Activated T-cell treated with anti-CD3 and anti-CD28 coated beads, Interleukin-2, amount 50 U/mL, for 72 hours (primary cell): ENCODE measurements at places on chromosomes 12 and 14. TPM values are rescaled to one million over a fixed set of nuclear protein-coding genes. Genes with fewer than 3 reads are reported as not detected.

GRCh38 chr14:58607131-58607951 lies 30.4 kb upstream of the DACT1 start:
- H3K36me3 ChIP-seq = no peaks in the 10 kb centered on the region
- DNase-seq = no peak
- no peak overlapping the region for H3K27ac ChIP-seq
- no peaks in the 10 kb centered on the region for H3K4me1 ChIP-seq

DNA sequence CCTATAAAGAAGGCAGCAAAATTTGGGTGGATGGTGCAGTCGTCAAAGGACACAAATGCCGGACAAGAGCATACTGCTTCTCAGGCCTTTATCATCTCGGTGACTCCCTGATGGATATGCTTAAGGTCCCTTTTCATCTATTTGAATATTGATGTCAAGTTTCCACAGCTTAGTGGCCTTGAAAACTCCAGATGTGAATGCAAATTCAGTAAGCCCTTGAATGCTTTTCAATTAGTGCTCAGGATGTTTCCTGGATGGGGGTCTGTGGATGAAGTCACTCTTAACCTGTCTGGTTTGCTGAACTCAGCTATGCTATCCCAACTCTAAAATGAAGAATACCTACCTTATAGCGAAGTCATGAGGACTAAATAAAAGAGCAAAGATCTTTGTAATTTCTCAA lies 10.7 kb downstream of the REM2 start:
- no peak overlapping the region for H3K27ac ChIP-seq
- no peak for DNase-seq
- H3K27me3 ChIP-seq = no peaks in the 10 kb centered on the region
- no peaks in the 10 kb centered on the region for H3K36me3 ChIP-seq
- H3K4me3 ChIP-seq = no peak overlapping the region
- H3K4me1 ChIP-seq = peaks cover 21% of the 10 kb centered on the region

GRCh38 chr12:50032854-50033581 lies 7.7 kb upstream of the RACGAP1 start:
- no peak overlapping the region for H3K27ac ChIP-seq
- peaks cover 36% of the 10 kb centered on the region for H3K27me3 ChIP-seq
- H3K4me3 ChIP-seq = no peak overlapping the region
- no peak for DNase-seq
- peaks cover 6% of the 10 kb centered on the region for H3K4me1 ChIP-seq

DNA sequence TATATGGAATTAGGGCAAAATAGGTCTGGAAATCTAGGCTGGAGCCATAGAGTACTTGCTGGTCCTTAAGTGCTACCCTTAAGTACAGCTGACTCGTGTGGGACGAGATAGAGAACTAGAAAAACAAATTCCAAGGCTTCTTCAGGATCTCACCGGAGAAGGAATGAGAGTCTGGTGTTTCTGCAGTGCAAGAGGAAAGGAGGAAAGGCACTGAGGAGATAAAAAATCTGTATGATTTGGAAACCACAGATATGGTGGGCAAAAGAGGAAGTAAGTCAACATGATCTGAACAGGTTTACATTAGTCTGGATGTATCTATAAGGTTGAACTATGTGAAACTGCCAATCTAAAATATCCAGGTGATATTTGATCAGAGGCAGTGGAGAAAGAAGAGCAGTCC lies 134.4 kb upstream of the SOX5 start:
- H3K27me3 ChIP-seq = no peaks in the 10 kb centered on the region
- H3K27ac ChIP-seq = no peak overlapping the region
- DNase-seq = no peak
- H3K4me3 ChIP-seq = no peak overlapping the region

DNA sequence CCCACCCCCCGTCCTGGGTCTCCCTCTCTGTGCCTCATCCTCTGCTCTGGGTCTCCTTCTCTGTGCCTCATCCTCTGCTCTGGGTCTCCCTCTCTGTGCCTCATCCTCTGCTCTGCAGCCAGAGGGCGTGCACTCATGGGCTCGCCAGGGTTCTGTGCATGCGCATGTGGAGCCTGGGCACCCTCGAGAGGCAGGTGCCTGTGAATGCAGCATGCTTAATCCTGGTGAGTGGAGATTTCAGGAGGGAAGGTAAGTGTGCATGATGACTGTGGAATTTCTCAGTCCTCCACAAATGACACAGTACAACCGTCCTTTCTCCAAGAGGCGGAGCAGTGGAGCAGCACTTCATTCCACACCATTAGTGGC lies 65.2 kb downstream of the EP400 start:
- H3K4me3 ChIP-seq = no peak overlapping the region
- H3K4me1 ChIP-seq = no peaks in the 10 kb centered on the region
- DNase-seq = no peak
- H3K27ac ChIP-seq = no peak overlapping the region
- peaks cover 5% of the 10 kb centered on the region for H3K36me3 ChIP-seq

DNA sequence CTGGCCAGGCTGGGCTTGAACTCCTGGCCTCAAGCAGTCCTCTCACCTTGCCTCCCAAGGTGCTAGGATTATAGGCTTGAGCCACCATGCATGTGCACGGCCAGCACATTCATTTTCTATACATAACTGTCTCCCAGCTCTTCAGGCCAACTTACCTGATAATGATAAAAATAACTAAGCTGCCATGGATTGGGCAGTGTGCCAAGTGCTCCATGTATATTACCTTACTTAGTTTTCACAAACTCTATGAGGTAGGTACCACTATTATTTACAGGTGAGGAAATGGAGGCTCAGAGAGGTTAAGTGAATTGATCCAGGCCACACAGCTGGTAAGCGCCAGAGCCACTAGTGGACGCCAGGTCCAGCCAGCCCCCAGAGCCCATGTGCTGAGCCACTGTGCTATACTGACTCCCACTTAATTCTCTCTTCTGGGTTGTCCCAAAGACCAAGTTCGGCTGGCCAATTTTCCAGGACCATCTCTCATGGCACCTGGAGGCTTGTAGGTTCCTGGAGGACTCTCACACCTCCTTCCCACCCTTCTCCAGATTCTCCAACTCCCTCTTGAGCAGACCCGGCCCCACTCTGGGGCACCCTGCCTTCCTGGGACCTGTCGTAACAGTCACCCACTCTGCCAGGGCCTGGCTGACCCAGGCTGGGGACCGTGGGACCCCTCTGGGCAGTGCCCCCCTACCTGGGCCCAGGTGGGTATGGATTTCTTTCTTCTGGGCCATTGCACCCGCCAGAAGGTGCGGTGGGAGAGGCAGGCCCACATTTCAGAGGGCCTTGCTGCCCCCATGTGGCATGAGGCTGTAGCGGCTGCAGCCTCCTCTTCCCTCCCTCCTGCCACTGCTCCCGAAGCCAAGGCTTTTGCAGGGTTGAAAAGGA lies 30.2 kb upstream of the CIPC start:
- H3K27ac ChIP-seq = no peak overlapping the region
- H3K4me3 ChIP-seq = no peak overlapping the region

- no peaks in the 10 kb centered on the region for H3K27me3 ChIP-seq
- no peak overlapping the region for H3K4me3 ChIP-seq
- no peak overlapping the region for H3K27ac ChIP-seq
These were observed 2.7 kb downstream of the CMTM5 start for GRCh38 chr14:23379366-23380196.

DNA sequence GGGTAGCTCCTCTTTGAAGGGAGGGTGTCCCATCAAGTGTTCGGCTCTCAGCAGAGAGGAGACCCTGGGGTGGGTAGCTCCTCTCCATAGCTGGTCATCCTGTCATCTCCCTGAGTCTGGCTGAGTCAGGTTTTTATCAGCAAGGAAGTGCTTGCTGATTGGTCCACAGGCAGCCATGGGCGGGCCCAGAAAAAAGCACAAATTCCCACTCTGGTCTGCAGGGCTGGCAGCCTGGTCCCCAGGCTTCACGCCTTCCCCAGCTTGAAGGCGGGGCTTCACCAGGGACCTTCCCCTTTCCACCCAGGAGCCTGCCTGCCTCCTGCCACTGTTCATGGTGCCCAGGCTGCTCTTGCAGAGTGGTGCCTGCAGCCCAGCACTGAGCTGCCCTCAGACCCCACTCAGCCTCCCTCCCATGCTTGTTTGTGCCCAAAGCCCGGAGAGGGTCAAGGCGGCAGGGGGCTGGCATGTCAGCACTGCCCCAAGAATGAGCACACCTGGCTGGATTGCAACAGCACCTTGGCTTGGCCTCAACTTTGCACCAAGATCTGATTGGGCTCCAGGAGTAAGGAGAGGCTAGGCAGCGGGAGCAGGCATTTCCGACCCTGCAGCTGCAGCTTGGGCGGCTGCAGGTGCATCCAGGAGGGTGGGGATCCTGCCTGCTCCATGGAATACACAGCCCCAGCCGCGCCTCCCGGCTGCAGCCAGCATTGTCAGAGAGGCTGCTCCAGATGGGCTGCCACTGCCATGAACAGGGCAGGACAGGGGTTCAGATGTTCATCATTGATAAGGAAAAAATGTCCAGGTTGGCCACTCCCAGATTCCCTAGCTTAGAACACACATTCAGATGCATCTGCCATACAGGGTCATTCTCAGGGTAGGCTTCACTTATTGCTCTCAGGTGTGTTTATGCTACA lies 22.0 kb upstream of the WDR89 start:
- no peaks in the 10 kb centered on the region for H3K27me3 ChIP-seq
- no peak overlapping the region for H3K27ac ChIP-seq

DNA sequence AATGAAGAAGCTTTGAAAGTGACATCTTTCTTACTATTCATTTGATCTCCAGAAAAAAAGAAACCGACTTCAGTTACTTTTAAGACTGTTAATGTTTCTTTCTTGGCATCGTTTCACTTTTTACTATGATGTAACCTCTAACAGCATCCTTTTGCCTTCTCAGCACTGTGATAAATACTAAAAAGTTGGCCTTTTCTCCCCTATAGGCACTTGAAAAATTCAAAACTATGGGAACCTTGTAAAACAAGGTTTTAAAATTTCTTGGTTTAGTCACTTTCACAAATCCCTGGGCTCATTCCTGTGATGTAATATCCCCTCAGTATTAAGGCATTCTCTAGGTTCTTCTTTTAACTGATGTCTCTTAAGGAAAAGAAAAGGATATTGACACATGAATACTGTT lies 281.8 kb downstream of the EGLN3 start:
- no peaks in the 10 kb centered on the region for H3K36me3 ChIP-seq
- no peak overlapping the region for H3K27ac ChIP-seq

- H3K36me3 ChIP-seq = no peaks in the 10 kb centered on the region
- no peak for DNase-seq
- no peaks in the 10 kb centered on the region for H3K27me3 ChIP-seq
- H3K4me1 ChIP-seq = no peaks in the 10 kb centered on the region
These were observed 70.6 kb upstream of the MYF6 start for GRCh38 chr12:80636832-80637231.

GRCh38 chr12:112843287-112843686 lies 51.7 kb downstream of the RPH3A start:
- H3K27ac ChIP-seq = no peak overlapping the region
- H3K27me3 ChIP-seq = peaks cover 15% of the 10 kb centered on the region
- H3K4me1 ChIP-seq = no peaks in the 10 kb centered on the region
- no peak overlapping the region for H3K4me3 ChIP-seq
- DNase-seq = no peak
- no peaks in the 10 kb centered on the region for H3K36me3 ChIP-seq

- no peak overlapping the region for H3K4me3 ChIP-seq
- no peak for DNase-seq
- H3K27me3 ChIP-seq = peaks cover 10% of the 10 kb centered on the region
These were observed 69.3 kb downstream of the SERPINA3 start for GRCh38 chr14:94681300-94682060.

- H3K36me3 ChIP-seq = no peaks in the 10 kb centered on the region
- H3K27ac ChIP-seq = no peak overlapping the region
- peak; percentile 29 for DNase-seq
These were observed 46.0 kb downstream of the MYO1H start for GRCh38 chr12:109393437-109394345.

GRCh38 chr12:9745199-9745598 lies 12.3 kb upstream of the CLECL1 start:
- H3K27ac ChIP-seq = no peak overlapping the region
- DNase-seq = no peak
- H3K4me1 ChIP-seq = peaks cover 49% of the 10 kb centered on the region
- no peaks in the 10 kb centered on the region for H3K27me3 ChIP-seq
- peaks cover 6% of the 10 kb centered on the region for H3K36me3 ChIP-seq

DNA sequence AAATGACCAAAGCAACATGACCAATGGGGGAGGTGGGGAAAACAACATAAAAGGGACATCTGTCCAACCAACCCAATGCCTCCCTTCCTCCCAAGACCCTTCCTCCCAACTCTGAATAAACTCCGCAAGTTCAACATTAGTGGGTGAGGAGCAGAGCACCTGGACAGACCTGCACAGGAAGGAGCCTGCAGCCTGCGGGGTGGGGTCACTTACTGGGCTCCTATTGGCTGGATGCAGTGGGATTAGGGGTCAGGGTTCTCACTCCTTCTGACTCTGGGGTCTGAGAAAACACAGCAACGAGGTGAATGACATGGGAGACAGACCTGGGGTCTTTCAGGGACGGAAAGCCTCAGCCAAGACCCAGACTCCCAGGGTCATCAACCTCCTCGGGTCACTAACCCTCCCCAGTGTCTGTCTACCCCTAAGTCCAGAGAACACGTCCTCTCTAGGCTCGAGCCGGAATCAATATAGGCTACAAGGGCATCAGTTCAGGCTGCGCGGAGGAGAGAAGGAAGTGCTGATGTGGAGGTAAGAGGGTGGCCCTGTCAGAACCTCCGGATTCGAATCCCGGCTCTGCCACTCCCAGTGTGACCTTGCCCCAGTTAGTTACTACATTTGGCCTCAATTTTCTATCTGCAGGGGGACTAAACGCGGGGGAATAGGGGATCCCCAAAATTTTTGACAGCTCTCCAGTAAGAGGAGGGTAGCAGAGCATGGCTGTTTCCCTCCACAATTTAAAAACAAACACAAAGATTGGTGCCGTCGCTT lies 860 bp downstream of the NDRG2 start:
- H3K4me1 ChIP-seq = peaks cover 10% of the 10 kb centered on the region
- H3K27ac ChIP-seq = no peak overlapping the region
- no peaks in the 10 kb centered on the region for H3K36me3 ChIP-seq
- peak overlapping the region; percentile 85 for H3K4me3 ChIP-seq
- peaks cover 19% of the 10 kb centered on the region for H3K27me3 ChIP-seq

- no peak overlapping the region for H3K4me3 ChIP-seq
- H3K4me1 ChIP-seq = no peaks in the 10 kb centered on the region
These were observed 5.6 kb upstream of the OR6C76 start for GRCh38 chr12:55420307-55420962.

GRCh38 chr12:95066091-95066855 lies 7.1 kb downstream of the NR2C1 start:
- no peak overlapping the region for H3K27ac ChIP-seq
- no peak overlapping the region for H3K4me3 ChIP-seq
- DNase-seq = no peak
- H3K4me1 ChIP-seq = peaks cover 13% of the 10 kb centered on the region

DNA sequence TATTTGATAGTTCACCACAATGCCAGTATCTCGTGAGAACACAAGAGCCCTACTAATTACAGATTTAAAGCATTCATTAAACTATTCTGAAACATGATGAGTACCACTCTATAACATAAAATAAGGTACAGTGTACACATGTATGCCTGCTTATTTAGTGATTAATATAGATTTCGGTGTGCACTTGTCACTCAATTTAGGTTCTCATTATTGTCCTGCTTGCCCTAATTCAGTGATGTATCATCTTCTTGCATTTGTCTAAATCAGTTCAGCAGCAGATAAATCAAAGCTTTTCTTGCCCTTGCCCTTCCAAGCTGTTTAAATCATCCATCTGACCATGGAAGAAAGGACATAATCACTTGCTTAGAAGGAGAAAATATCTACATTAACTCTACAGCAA lies 359.7 kb downstream of the GXYLT1 start:
- no peak for DNase-seq
- H3K4me3 ChIP-seq = no peak overlapping the region
- no peak overlapping the region for H3K27ac ChIP-seq
- H3K27me3 ChIP-seq = peaks cover 15% of the 10 kb centered on the region
- no peaks in the 10 kb centered on the region for H3K4me1 ChIP-seq

Gene PZP
- total RNA-seq = not detected

Gene RND1
- total RNA-seq = 4.5 TPM

Gene AACS
- 27.0 TPM for total RNA-seq

Gene RNF41
- total RNA-seq = 35.4 TPM

Gene RTL1
- total RNA-seq = not detected

Gene PACS2
- 44.9 TPM for total RNA-seq

Gene PAH
- total RNA-seq = 0.25 TPM

Gene KCNMB4
- 2.2 TPM for total RNA-seq

Gene TAS2R8
- not detected for total RNA-seq
